ENCODE measurements at places on chromosomes 6 and 20.

GRCh38 chr6:131813991-131814390 is 6.2 kb downstream of the ENPP1 start:
- no peak for DNase-seq

DNA sequence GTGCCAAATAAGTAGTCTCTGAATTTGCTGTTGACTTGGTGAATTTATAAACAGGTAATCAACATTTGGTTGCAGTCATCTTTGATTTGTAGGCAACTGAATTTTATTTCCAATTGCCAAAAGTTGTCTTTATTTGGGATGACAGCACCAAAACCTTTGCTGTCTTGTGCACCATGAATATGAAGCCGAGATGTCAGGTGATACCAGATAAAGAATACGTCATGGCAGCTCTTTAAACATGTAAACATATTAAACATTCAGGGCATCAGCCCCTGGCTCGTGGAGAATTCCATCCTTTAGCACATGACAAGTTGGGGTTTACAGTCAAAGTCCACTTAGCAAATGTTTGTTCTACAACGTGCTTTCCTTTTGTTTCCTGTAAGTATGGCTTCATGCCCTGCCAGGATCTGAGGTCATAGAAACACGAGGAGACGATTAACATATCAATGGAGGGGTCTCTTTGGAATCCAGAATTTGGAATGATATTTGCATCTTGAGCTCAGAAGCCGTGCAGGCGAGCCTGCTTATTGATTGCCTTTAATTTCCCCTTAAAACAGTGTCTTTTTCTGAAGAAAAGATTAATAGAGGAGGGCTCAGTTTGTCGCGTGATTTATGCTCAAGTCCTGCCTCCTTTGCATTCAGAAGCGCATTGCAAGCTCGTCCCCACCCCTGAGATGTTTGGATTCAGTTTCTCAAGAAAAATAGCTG is 170.2 kb upstream of the ZNF217 start:
- DNase-seq: no peak

DNA sequence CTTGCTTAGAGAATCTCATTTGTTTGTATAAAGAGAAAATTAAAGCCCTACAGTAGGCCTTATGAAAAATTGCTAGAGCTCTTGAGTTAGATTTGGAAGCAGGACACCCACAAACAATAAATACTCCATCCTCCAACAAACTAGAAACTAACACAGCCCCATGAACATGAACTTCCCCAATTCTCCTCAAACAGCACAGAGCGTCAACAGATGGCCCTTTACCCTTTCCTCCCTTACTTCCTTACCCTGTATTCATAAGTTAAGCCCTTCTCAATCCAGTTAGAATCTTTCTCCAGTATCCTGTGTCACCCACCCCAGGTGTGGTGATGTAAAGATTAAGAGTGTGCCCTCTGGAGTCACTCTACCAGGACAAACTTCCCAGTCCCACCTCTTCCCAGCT is 113.7 kb downstream of the UNC5CL start:
- no peak for DNase-seq

- DNase-seq: peak; percentile 58
Measured at GRCh38 chr6:28816909-28817807, 106.6 kb downstream of the TRIM27 start.

DNA sequence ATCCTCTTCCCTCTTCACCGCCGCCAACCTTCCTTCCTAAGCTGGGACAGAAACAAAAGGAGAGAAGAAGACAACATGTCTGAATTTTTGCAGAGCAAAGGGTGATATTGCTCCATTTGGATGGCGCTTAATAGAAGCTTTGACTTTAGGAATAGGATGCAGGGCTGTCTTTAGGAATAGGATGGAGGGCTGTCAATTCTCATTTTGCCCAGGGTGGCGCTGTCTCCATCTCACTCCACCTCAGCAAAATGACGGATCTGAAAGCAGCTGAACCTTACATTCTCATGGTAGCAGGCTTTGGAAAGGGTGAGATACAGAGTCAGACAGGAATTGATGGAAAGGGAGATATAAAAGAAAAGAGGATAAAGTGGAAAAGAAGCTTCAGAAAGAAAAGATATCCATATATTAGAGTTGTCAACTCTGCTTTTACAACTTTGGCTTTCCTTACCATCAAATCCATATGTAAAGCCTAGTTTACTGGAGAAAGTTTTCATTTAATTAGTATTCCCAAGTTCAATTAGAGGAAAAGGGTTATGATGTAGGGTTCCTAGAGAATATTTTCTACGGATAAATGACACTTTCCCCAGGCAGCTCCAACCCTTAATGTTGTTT is 2.4 kb downstream of the MTCL3 start:
- peak; percentile 78 for DNase-seq

- no peak for DNase-seq
Measured at GRCh38 chr6:26514984-26515383, 14.9 kb downstream of the BTN1A1 start.

DNA sequence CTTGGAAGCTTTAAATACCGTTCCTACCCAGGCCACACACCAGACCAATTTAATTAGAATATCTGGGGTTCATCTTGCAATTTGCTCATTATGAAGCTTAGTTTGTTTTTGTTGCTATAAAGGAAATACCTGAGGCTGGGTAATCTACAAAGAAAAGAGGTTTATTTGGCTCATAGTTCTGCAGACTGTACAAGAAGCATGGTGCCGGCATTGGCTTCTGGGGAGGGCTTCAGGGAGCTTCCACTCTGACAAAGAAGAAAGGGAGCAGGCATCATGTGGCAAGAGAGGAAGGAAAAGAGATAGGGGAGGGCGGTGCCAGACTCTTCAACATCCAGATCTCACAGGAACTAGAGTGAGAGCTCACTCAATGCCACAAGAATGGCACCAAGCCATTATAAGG is 73.6 kb downstream of the RNF182 start:
- no peak for DNase-seq

- no peak for DNase-seq
Measured at GRCh38 chr20:37737826-37738420, 44.1 kb downstream of the CTNNBL1 start.

- no peak for DNase-seq
Measured at GRCh38 chr6:138493413-138493812, 5.9 kb downstream of the NHSL1 start.

DNA sequence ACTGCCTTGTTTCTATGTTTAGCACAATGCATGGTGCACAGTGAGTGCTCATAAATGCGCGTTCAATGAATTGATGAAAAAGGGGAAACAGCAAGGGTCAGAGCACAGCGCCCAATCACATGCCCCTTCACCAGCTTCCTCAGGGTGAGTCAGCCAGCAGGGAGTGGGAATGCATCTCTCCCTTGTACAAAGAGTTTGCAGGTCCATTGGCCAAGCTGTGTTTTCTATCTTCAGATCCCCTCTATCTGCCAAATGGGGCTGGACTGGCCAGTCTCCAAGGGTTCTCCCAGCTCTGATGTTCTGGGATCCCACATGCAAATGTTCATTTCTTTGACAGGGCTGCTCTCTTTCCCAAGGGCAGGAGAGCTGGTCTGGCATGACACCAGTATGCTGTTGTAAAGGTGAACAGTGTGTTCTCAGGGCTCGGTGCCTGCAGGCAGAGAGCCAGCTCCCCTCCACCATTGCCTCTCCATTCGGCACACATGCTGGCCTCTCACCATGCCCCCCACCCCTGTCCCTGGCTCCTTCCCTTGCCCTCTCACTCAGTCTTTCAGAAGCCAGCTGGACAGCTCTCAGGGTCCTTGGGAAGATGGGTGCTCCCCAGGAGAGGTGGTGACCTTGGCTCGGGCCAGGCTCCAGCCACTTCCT is 25.0 kb downstream of the ANGPT4 start:
- DNase-seq: no peak

- DNase-seq: no peak
Measured at GRCh38 chr20:33926425-33926824, 67.3 kb upstream of the RALY start.

GRCh38 chr6:158853072-158853879 is 34.1 kb upstream of the EZR start:
- peak; percentile 61 for DNase-seq

DNA sequence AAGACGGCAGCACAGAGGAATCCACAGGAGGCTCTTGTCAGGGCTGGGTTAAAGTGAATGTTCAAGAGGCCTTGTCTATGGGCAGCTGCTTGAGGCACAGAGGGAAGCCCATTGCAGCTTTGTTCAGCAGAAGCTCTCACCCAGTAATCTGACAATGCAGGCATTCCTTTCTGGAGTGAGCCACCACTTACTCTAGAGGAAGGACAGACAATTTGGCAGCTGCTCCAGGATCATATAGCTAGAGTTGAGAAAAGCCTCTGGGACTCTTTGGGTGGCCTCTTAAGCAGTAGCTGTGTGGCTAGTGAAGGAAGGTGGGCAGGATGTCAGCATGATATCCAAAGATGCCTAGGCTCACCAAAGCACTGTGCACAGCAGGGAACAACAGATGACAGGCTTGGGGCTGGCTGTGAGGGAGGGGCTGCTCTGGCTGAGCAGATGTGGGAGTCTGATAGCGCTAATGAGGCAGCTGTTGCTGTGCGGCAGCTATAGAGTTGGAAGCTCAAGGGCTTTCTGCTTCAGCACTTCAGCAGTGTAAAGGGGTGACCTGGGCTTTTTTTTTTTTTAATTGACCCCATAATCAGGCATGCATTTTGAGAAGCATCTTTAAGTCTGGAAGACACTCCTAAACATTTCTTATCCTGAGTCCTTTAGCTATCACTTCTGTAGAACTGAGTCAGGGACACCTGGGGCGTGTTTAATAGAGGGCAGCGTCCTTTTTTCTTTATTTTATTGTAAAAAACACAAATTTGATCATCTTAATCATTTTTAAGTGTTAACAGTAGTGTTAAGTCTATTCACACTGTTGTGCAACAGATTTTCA is 27.2 kb downstream of the CMTR1 start:
- DNase-seq: no peak

DNA sequence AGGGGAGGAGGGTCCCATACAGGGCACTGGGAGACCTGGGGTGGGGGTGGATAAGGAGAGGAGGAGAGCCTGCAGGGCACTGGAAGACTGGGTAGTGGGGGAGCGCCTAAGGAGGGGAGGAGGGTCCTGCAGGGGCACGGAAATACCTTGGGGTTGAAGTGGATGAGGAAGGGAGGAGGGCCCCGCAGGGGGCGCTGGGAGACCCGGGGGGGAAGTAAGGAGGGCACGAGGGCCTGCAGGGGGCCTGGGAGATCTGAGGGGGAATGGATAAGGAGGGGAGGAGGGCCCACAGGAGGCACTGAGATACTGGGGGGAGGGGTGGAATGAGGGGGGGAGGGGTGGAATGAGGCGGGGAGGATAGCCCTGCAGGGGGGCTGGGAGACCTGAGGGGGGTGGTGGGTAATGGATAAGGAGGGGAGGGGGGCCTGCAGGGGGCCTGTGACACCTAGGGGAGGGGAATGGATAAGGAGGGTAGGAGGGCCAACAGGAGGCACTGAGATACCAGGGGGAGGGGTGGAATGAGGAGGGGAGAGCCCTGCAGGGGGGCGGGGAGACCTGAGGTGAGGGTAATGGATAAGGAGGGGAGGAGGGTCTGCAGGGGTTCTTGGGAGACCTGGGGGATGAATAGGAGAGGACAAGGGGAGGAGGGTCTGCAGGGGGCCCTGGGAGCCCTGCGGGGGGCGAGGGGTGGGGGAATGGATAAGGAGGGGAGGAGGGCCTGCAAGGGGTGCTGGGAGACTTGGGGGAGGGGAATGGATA is 567 bp upstream of the CTCFL start:
- DNase-seq: no peak

DNA sequence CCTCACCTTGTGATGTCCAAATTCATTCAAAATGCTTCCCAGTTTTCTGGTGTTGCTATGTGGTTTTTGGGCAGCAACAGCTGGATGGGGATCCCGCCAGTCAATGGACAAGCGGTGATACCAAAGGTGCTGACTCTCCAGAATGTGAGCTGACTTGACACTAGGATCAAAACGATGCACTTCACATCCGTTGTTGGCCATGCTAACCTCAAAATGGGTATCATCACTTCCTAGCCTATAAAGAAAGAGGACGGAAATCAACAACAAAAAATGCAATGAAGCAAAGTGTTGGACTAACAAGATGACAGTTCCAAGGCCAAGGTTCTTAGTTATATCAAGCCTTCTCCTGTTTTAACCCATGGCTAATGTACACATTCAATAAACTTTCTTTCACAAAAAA is 59.2 kb downstream of the METTL24 start:
- no peak for DNase-seq

- no peak for DNase-seq
Measured at GRCh38 chr20:34449674-34450592, 66.3 kb upstream of the DYNLRB1 start.

GRCh38 chr6:75089921-75090320 is 115.9 kb downstream of the COL12A1 start:
- no peak for DNase-seq

DNA sequence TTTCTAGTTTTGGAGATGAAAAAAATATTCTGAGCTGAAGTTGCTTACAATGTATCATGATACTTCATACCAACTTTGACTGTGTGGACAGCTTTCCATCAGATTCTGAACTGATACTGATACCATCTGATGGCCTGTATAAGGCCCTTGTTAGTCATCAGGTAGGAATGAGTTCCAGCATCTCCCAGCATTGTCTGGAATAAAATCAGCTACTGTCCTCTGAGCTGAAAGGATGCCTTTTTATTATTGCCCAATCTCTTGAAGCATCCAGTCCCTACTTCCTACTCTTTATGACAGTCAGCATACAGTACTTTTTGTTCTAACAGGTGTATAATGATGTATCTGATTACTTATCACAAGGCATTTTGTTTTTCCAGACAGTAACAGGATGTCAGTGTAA is 70.6 kb upstream of the EYA4 start:
- DNase-seq: no peak

DNA sequence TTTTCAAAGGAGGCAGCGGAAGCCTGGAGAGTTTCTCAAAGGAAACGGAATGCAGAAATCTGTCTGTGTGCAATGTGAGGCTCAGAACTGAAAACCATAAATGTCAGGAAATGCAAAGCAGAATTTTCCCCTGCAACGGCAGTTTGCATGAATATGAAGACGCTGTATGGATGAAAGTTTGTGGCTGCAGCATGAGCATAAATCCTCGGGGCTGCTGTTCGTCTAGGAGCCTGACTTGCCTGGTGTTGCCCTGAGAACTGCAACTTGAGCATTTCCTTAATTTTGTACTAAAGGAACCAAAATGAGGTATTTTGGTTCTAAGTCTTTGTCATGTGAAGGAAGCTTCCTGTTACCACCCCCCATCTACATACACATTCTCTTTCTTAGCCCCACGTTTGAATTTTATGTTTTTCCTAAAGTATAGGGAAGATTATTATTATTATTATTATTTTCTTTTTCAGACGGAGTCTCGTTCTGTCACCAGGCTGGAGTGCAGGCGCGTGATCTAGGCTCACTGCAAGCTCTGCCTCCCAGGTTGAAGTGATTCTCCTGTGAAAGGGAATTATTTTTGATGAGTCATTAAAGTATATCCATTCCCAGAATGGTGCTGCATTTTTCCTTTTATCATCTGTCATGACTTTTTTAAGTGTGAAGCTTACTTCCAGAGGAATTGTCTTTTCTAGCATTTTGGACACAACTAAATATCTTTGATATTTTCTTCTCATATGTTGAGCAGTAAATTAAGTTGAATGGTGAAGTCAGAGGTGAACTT is 33.1 kb downstream of the MTHFD1L start:
- no peak for DNase-seq

GRCh38 chr6:157754351-157754750 is 68.7 kb upstream of the SNX9 start:
- no peak for DNase-seq

All from HEK293T (cell line).